CD8-positive, alpha-beta memory T cell (primary cell): ENCODE measurements at places on chromosomes 5 and 9. TPM values are rescaled to one million over a fixed set of nuclear protein-coding genes. Genes with fewer than 3 reads are reported as not detected.

DNA sequence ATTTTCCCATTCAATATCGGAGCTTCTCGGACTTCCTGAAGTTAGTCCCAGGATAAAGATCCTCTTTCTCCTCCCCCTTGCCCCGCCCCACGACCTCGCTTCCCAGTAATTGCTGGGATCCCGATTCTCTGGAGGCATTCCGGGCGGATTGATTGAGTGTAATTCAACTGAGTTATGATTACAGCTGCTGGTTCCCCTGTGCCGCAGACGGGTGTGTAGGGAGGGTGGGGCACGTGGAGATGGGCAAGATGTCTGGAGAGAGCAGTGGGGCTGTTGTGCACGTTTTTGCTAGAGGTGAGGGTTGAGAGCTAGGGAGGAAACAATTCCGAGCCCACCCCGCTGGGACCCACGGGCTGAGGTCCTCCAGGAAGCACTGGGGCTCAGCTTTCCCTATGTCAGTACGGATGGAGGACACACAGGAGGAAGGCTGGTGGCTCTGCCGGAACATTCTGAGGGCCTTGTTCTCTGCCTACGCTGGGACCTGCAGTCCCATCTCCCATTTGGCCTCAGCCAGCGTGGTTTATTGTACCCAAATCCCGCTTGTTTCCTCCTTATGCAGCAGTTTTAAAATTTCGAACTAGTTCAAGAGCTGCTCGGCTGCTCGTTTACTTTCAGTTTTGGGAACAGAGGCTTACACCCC lies 2.4 kb upstream of the DMRT2 start:
- DNase-seq, result no peak

- no peak for DNase-seq
Observed at GRCh38 chr5:135073761-135074345, 39.8 kb upstream of the PITX1 start.

DNA sequence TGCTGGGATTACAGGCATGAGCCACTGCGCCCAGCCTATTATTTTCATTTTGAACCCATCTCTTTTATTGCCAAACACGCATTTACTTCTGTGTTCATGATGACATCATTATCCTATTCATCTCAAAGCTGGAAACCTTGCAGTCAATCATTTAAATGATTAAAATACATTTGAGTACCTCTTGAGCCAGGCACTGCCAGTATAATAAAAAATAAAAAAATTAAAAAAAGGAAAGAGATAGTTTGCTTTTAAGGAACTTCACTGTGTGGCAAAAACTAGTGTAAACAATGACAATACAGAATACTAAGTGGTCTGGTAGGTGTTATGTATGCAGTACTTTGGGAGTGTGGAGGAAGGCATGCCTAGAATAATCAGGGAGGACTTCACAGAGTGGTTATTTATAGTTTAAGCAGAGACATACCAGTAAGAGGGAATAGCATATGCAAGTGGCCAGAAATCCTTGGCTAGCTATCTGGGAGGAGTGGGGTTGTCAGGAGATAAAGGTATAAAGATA lies 8.6 kb downstream of the NSD1 start:
- DNase-seq, result no peak

DNA sequence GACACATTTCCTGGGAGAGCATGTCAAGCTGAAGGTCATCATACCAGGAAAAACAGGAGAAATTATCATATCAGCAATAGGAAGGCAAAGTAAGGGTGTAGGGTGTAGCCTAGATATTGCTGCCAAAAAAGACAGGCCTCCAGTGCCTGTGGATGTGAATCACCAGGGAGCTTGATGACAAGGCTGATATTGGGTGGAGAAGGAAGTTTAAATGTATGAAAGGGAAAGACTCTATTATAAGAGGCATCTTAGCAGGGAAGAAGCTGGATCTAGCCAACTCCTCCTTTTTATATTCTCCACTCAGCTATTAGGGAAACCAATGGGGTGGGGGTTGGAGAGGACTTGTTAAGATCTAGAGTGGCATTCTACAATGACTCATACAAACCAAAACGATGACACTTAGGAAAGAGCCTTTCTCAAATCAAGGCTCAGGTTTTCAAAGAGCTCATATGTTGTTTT lies 13.4 kb upstream of the TXNDC8 start:
- DNase-seq, result no peak

The TAF11L11 gene
- total RNA-seq, result not detected

The TEX48 gene
- total RNA-seq, result 0.46 TPM

The DNM1 gene
- total RNA-seq, result 0.66 TPM

The BAG1 gene
- total RNA-seq, result 83.6 TPM
